ENCODE measurements at places on chromosomes 2 and 18.

DNA sequence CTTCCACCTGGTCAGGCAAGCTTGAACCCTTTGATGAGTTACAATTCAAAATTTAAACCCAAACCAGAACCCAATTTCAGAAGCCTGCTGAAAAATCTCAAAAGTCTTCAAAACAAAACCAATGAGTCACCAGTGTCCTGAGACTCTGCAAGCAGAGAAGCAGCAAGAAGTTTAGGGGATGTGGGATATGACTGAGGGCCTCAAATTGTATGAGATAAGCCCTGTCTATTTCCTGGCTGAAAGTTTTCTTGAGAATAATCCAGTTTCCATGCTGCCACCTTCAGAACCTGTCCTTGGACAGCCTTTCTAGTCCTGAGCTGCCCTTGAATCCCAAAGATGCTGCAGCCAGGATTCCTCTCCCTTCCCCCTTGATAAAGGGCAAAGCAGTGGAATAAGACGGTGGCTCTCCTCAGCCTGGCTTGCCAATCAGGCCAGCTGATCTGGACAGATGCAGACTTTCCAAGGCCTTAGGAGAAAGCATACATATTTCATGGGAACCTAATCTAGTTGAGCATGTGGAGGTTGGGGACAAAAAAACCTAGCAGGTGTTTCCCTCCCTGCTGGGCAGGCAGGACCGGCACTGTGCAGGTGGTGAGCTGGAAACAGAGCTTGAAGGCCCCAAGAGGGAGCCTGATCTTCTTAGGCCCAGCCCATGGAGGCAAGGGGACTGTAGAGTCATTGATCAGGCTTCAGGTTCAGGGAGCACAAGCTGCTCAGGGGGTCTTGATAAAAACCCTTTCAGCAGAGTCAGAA is 278.0 kb upstream of the MGAT5 start:
- no peak for DNase-seq

- DNase-seq: no peak
Observed at GRCh38 chr2:205822579-205822978, 140.3 kb downstream of the NRP2 start.

GRCh38 chr2:17529771-17530170 is 10.7 kb upstream of the VSNL1 start:
- DNase-seq: no peak

GRCh38 chr18:56121669-56122068 is 516.7 kb downstream of the TXNL1 start:
- DNase-seq: no peak

DNA sequence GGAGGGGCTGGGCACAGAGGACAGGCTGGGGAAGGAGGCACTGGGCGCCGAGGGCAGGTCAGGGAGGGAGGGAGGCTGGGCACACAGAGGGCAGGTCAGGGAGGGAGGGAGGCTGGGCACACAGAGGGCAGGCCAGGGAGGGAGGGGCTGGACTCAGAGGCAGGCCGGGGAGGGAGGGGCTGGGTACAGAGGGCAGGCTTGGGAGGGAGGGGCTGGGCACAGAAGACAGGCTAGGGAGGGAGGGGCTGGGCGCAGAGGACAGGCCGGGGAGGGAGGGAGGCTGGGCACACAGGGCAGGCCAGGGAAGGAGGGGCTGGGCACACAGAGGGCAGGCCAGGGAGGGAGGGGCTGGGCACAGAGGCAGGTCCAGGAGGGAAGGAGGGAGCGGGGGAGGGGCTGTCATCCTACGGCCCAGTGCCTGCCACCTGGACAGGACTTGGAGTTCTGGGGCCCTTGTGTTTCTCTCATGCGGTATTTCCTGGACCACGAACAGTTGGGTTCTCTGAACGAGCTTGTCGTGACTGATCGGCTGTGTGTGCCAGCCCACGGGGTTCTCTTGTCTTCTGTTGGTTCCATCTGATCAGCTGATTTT is 46.7 kb upstream of the KCNG2 start:
- DNase-seq: no peak

DNA sequence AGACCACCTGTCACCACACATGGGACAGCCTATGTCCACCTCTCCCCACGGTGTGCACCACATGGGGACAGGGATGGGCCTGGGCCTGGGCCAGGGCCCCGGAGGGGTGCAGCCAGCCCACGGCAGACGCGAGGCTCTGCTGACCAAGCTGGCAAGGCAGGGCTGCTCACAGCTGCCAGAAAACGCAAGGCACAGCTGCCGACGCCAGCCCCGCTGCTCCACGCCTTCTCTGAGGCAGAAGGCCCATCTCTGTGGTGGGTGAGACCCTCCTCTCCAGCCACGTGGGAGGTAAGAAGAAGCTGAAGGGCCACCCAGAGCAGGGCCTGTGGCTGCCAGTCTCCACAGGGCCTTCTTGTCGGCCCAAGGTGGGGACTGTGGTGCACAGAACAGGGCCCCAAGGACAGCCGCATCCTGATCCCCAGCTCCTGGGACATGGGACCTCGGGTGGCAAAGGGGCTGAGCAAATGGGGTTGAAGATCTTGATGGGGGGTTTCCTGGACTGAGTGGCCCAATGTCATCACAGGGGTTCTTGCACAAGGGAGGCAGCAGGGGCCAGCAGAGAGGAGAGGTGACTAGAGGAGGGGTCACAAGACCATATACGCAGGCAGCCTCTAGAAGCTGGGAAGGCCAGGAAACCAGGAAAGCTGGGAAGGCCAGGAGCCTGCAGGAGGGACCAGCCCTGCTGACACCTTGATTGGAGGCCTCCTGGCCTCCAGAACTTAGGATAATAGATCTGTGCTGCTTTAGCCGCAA is 72.3 kb downstream of the NDUFA10 start:
- no peak for DNase-seq

DNA sequence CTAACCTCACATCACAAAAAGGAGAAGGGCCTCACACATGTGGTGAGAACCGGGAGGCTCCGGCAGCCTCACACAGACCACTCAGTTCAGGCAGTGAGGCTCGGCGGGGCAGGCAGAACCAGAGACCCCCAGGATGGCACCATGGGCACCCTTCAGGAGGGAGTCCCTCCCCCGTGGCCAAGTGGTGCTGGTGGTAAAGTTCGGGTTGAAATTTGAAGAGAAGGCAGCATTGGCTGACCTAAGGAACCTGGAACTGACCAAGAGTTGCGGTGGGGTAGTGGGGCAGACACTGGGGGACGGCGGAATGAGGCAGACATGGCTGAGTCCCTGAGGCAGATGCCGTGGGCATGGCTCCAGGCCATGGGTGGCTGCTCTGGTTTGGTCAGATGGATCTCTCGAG is 239.3 kb upstream of the MYT1L start:
- DNase-seq: no peak

- DNase-seq: no peak
Observed at GRCh38 chr2:18842836-18843235, 253.5 kb upstream of the NT5C1B start.

DNA sequence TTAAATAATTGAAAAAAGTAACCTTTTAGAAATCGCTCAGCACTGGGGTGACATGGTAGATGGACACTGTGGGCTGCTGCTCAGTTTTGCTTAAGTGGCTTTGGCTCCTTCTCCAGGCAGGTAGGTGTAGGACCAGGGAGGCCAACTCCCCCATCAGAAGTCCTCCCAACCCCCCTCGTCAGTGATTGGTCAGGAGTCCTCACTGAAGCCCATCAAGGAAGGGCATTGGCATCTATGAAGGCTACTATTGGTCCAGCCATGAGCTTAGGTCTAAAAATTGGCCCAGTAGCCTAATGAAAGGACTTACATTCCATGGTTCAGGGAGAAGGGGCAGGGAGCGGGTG is 34.7 kb downstream of the ST3GAL5 start:
- no peak for DNase-seq

- DNase-seq: peak; percentile 53
Observed at GRCh38 chr2:18903750-18904149, 314.4 kb upstream of the NT5C1B start.

DNA sequence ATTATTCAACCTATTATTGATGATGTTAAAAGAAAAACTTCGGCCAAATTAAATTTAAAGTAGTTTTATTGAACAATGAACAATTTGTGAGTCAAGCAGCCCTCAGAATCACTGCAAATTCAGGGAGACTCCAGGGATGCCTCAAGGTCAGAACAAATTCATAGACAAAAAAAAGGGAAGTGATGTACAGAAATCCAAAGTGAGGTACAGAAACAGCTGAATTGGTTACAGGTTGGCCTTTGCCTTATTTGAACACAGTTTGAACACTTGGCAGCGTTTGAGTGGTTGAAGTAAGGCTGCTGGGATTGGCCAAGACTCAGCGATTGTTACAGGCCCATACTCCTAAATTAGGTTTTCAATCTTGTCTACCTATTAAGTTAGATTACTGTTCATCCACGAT is 47.4 kb upstream of the DSG1 start:
- DNase-seq: no peak

DNA sequence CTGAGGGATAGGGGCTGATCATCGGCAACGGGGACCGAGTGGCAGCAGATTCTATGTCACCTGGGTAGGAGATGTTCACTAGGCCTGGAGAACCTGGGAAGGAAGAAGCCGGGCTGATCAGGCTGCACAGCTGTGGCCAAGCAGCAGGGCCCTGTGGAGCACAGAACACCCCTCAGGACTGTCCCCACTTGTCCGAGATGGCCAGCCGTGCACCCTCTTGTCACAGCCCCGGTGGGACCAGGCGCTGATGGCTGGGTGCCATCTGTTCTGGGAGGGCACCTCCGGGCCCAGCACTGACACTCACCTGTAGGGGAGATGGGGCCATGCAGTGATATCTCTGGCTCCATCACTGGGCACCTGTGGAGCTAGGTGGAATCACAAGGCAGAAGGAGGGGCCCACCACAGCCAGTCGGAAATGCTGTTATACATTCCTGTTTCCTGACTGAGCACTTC is 217.9 kb upstream of the RAB6C start:
- DNase-seq: no peak

GRCh38 chr2:70987386-70987785 is 7.3 kb downstream of the TEX261 start:
- DNase-seq: no peak

DNA sequence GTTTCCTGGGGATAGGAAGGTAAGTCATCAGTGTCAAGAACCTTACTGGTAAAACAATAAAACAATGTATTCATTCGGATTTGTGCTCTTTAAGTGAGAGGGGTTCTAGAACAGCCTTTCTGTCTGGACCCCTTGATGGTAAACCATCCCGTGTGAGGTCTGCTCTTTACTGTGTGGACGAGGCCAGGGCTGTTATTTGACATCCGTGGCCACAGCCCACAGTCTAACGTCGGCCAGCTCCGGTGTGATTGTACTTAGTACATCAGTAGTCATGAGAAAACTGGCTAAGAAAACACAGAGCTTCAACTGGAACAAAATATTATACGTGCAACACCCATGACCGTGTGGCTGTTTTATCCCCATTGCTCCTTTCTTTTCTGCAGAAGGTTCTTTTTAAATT is 62.0 kb downstream of the SLC35F5 start:
- DNase-seq: no peak

GRCh38 chr2:36235426-36235825 is 120.2 kb upstream of the CRIM1 start:
- no peak for DNase-seq

GRCh38 chr2:10538224-10538894 is 90.2 kb upstream of the ODC1 start:
- peak; percentile 62 for DNase-seq

DNA sequence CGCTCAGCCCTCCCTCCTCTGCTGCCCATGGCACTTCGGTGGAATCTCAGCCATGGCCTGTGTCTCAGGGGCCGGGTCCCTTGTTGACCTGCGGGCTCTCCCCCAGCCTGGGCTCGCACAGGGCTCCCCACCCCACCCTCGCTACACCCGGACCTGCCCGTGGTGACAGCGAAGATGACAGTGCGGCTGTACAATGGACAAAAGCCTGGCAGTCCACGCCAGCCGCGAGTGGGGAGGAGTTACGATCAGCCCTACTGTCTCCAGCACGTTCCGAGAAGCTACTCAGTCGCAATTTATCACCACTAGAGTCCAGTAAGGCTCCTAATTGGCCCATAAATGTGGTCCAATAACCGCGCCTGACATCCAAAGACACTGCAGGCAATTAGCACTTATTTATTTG is 31.6 kb downstream of the GBX2 start:
- DNase-seq: no peak

- DNase-seq: no peak
Observed at GRCh38 chr2:102336502-102336945, 19.1 kb upstream of the IL18R1 start.

DNA sequence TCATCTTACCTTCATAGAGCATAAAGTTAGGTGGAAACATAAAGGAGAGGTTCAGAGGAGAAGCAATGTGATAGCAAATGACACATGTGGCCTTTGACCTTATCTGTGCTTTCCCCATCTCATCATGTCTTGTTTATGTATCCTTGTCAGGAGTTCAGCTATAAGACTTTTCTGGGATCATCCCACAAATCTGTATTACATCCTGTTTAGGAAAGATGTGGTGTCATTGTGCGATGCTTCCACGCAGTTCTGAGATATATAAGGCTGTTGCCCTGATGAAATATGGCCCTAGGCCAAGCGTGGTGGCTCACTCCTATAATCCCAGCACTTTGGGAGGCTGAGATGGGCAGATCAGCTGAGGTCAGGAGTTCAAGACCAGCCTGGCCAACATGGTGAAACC is 15.5 kb upstream of the MGAT5 start:
- DNase-seq: no peak

GRCh38 chr2:43127941-43128558 is 98.4 kb downstream of the ZFP36L2 start:
- DNase-seq: no peak

- no peak for DNase-seq
Observed at GRCh38 chr2:79619976-79620375, 107.1 kb downstream of the CTNNA2 start.

DNA sequence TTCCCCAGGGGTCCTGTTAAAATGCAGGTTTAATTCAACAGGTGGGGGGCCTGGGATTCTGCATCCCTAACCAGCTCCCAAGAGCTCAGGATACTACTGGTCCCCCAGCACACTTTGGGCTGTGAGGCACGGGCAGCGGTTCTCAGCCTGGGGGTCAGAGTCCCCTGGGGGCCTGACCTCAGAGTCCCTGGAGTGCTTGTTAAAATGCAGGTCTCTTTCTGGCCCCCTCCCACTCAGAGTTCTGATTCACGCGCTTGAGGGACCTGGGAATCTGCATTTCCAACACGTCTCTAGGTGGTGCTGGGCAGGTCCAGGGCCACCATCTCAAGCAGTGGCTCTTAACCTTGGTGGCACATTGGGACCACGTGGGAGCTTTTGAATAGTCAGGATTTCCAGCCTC is 2.8 kb upstream of the OTOS start:
- no peak for DNase-seq

GRCh38 chr2:174925046-174925784 is 80.0 kb downstream of the CHN1 start:
- DNase-seq: no peak

- no peak for DNase-seq
Observed at GRCh38 chr2:119692954-119693353, 14.0 kb downstream of the TMEM177 start.

GRCh38 chr18:8011906-8012305 is 444.8 kb downstream of the PTPRM start:
- DNase-seq: peak; percentile 18

Measured in SW480 (cell line).